ENCODE measurements at places on chromosomes 1 and 21.
A peak's percentile ranks its signal among the peaks of the same experiment; 100 is the strongest.

GRCh38 chr1:94883691-94884090, 43.2 kb downstream of the CNN3 start:
- no peak for DNase-seq

GRCh38 chr1:61807606-61808140, 65.4 kb downstream of the PATJ start:
- DNase-seq: no peak

DNA sequence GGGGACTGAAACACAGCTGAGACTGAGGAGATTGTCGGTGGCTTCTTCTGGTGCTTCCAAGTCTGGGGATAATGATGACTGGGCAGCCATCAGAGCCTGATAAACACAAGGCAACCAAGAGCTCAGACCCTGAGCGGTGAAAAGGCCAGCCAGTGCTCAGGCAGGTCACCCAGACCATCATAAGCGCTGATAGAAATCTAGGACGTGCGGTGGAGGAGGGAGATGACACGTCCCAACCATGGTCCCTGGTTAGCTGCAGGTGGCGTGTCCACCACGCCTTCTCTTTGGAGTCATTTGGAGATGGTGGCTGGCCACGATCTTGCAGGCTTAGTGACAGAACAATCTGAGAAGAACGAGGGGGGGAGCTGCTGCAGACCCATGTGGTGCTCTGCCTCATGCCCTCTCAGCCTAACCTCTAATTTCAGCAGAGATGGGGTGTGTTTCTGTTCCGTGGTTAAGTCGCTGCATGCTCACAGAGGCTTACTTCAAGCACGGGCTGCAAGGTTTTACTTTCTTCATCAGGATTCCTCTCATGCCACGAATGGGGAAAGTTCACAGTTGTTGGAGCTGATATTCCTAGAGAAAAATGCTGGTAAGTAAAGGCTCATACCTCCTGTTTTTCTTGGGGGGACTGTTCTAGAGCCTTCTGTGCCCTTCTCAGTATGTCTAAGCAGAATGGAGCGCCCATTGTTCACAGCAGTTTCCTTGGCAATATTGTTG, 17.4 kb upstream of the IGSF5 start:
- no peak for DNase-seq

DNA sequence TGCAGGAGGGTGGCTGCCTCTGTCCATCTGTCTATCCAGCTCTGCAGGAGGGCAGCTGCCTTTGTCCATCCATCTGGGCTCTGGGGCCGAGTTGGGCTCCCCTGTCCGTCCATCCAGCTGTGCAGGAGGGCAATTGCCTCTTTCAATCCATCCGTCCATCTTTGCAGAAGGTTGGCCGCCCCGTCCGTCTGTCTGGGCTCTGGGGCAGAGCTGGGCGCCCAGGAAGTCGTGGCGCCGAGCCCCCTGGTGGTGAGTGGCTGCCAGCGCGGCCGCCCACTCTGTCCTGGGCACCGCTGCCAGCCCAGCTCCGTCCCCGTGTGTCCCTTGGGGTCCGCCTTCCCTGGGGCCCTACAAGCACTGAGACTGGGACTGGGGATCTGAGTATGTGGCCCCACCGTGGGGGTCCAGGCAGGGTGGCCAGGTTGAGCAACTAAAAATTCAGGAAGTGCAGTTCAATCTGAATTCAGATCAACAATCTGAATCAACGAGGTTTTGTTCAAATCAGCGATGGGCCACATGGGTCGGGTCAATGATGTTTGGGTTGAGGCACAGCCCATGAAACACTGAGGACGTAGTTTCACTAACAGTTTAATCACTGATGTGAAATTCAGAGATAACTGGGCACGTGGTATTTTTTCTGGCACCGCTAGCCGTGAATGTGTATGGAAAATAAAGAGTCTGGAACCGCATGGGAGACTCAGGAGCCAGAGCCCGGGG, 99.1 kb upstream of the ACTRT2 start:
- DNase-seq: no peak

- DNase-seq: peak; percentile 83
Observed at GRCh38 chr1:200367841-200368534, 41.8 kb downstream of the ZNF281 start.

DNA sequence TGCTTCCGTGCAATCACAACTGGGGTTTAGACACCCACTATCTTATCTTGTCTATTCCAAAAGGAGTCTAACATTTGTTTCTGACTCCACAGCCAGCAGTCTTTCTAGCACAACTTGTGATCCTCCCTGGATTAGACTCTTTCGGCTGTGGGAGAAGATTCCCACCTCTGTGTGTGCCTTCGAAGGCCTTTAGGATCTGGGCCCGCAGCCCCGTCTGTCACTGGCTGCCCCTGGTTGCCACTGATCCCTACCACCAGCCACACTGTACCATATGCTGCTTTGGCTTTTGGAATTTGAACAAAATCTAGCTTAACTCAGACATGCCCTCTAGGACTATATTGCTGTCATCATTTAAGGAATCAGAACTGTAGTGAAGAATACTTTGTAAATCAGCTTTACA, 18.0 kb downstream of the NTPCR start:
- no peak for DNase-seq

GRCh38 chr1:108551137-108551862, 8.6 kb upstream of the EEIG2 start:
- DNase-seq: no peak

GRCh38 chr1:227397354-227397978, 79.2 kb upstream of the CDC42BPA start:
- DNase-seq: no peak

- no peak for DNase-seq
Observed at GRCh38 chr1:94772845-94773244, 47.3 kb upstream of the SLC44A3 start.

DNA sequence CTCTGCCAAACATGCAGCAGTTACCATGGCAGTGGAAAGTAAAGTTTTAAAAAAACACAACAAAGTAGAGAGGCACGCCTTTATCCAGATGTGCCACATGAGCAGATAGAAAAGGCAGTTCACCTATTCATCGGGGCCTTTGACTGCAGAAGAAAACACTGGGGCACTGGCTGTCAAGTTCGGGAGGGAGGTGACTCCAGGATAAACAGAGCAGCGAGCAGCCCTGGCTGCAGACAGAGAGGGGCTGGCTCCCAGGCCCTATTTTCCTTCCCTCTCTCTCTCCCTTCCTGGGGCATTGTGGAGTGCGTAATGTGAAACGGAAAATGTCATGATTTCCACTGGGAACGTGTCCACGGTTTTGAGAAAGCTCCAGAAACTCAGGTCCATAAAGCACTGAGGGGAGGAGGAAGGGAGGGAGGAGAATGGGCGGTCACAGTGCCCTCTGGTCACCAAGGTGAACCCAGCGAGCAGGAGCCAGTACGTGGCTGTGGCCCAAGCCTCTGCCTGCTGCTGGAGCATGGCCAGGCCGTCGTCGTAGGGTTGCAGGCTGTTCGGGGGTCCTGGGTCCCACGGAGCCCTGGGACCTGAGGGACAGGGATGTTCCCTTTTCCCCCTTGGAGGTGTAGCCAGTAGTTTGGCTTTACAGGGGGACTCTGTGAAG, 114.7 kb upstream of the IRF2BP2 start:
- no peak for DNase-seq

DNA sequence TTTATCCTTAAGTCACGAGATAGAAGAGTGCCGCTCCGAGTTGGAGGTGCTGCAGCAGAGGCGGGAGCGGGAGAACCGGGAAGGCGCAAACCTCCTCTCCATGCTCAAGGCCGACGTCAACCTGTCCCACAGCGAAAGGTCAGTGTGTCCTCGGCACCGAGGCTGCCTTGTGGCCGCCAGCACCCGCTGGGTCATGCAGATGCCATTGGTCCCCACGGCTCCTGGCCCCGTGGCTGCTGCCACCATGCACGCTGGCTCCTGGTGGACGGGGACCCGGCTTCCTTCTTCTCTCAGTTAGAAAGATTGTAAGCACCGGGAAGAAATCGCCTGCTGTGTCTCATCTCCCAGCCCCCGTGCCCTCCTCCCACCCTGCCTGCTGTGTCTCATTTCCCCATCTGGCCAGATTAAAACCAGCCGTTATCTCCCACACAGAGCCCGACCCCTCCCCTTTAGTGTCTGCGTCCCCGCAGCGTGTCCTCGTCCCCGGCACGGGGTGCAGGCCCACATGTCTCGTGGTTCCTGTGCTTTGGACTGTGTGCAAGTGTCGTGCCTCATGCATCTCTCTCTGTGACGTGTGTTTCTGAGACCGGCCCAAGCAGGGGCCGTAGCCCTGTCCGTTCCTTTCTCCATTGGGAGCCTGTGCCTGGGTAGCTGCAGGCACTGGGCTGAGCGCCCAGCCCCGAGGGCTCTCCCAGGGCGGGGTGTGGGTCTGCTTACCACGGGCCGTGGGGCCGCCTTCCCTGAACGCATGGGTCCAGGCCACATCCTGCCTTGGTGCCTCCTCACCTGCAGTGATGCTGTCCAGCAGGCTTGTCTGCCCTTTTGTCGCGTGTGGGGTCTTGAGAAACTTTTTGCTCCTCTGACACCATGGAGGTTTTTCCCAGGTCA, 62.1 kb downstream of the PCNT start:
- no peak for DNase-seq

DNA sequence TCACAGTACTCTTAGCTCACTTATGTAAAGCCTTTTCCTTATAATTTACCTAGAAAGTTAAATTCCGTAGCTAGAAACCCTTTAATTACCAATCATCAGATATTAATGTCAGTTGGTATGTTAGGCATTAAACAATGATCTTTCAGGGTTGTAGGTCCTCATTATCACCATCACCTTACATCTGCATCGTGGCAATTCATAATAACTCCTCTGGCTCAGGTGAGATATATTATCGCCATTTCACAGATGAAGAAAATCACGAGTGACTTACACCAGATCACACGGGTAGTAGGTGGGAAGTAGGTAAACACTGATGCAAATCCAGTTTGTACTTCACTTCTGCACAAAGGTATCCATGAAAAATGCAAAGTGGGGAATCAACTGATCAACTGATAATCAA, 639 bp downstream of the NUP133 start:
- no peak for DNase-seq

DNA sequence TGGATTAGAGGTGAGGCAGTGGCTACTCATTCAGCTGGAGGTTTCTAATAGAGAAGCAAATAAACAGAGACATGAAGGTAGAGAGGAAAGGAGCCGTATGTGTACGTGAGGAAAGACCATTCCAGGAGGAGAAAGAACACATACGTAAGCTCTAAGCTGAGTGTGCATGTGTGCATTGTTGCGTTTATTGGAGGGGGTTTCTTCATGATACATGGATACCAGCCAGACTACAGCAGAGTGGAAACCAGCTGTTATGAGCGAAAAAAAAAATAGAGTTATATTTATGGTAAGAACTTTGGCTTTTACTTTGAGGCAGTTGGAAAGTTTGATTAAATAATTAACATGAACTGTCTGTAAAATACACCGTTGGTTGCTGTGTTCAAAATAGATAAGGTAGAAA, 173.4 kb upstream of the RGS18 start:
- no peak for DNase-seq

DNA sequence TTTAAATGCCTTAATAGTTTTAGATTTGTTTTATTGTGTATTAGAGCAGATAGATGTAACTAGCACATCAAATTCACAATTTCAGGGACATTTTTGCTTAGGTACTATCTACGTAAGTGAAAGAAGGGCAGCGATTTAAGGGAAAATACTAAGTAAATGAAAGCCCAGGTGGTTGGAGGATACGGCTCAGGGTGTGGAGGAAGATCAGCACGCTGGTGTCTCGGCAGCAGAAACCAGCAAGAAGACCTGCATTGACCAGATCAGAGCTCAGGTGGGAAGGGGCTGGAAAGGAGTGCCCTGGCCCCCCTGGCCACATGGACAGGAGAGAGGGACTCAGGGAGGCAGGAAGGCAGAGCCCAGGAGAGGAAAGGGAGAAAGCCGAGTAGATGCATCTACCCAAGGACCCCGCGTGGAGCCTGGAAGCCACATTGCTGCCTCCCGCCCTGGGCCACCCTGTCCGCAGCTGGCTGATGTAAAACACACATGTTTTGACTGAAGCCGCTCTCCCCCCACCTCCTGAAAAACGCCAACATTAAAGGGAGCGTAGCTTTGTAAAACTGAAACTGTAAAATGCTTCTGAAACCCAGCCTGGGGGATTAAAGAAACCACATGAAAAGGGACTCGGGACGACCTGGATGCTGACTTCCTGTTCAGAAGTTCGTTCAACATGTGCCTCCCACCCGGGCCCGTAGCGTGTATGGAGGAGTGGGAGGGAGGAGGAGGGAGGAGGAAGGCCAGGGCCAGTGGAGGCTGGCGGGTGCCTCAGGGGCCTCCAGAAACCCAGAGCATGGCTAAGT, 72.6 kb upstream of the TARDBP start:
- no peak for DNase-seq

- DNase-seq: no peak
Observed at GRCh38 chr1:7885513-7886404, 32.9 kb upstream of the UTS2 start.

GRCh38 chr1:211932933-211933254, 102.3 kb upstream of the LPGAT1 start:
- DNase-seq: no peak

GRCh38 chr1:156741481-156741983, 644 bp upstream of the MRPL24 start:
- no peak for DNase-seq

- no peak for DNase-seq
Observed at GRCh38 chr21:29640080-29640508, 299.7 kb downstream of the GRIK1 start.

DNA sequence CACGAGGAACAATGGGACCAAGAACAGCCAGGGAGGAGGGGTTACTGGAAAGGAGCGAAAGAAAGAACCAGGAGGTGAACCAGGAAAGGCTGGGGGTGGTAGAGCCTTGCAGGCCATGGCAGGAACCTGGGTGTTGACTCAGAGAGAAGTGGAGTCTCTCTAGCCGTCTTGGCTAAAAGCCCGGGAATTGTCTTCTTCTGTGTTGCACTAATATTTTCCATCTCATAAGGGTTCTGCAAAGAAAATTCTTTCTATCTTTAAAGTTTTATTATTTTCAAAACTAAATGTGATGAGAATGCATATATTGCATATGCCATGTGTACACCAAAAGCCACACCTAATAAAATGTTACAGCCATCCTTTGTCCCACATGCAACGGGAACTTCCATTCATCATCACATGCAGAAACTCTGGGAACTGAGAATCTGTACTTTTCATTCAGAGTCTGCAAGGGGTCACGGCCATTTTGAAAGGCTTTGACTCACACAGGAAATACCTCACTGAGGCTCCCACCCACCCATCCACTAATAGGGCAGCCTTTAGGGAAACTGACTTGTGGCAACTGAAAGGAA, 38.0 kb downstream of the ERG start:
- DNase-seq: no peak

GRCh38 chr1:26277261-26277661, 2.6 kb upstream of the SH3BGRL3 start:
- no peak for DNase-seq

- DNase-seq: no peak
Observed at GRCh38 chr1:89594096-89594740, 38.7 kb upstream of the LRRC8C start.

GRCh38 chr1:193143285-193143684, 21.5 kb downstream of the CDC73 start:
- DNase-seq: peak; percentile 31

- DNase-seq: peak; percentile 43
Observed at GRCh38 chr1:43348809-43349593, 9.8 kb upstream of the CDC20 start.

DNA sequence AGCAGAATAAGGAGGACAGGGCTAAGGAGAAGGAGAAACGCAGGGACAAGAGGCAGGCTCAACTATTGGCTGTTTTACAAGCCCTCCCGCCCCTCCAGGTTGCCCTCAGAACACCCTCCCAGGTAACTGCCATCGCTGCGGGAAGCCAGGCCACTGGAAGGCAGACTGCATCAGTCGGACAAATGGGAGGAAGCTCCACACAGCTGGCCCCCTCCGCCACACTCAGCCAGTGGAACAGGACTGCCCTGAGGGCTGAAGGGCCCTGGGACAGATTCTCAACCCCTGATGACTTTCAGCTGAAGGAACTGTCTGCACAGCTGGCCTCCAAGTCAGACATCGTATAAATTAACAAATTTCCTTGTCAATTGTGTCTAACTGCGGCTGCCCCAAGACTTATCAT, 21.8 kb downstream of the LRRC3 start:
- no peak for DNase-seq

Data from myocyte (in vitro differentiated cells).